A549 treated with Hydrocortisone at 1 μM for 4 hours (cell line): ENCODE measurements at places on chromosomes 11 and 22. TPM values are rescaled to one million over a fixed set of nuclear protein-coding genes. Genes with fewer than 3 reads are reported as not detected.

The MUC2 gene
- 0.08 to 0.38 TPM (median 0.22 TPM) in 5 replicates for total RNA-seq

The KCNJ1 gene
- total RNA-seq, result 0.03 TPM in 1 of 5 replicates, not detected in the others

The ALDH3B2 gene
- total RNA-seq, result 0.03 TPM in 1 of 5 replicates, not detected in the others

The EMID1 gene
- total RNA-seq, result 0.15 to 0.61 TPM (median 0.48 TPM) in 5 replicates

The LDHAL6A gene
- total RNA-seq, result not detected in 5 replicates

The TYR gene
- not detected in 5 replicates for total RNA-seq

The APOBEC3G gene
- total RNA-seq, result 0.13 TPM in 1 of 5 replicates, not detected in the others

The HPS5 gene
- 12.4 to 18.0 TPM (median 14.4 TPM) in 5 replicates for total RNA-seq

The BATF2 gene
- total RNA-seq, result 0.54 to 0.70 TPM (median 0.61 TPM) in 5 replicates

The ASCL2 gene
- not detected in 5 replicates for total RNA-seq

The HBB gene
- not detected in 5 replicates for total RNA-seq

The HTR3B gene
- total RNA-seq, result not detected in 5 replicates

The MRGPRE gene
- 0.08 to 0.22 TPM (median 0.18 TPM) in 4 of 5 replicates, not detected in the other for total RNA-seq

The B3GAT1 gene
- total RNA-seq, result 0.02 to 0.07 TPM in 2 of 5 replicates, not detected in the others

The PHETA2 gene
- not detected in 5 replicates for total RNA-seq

The MUC6 gene
- total RNA-seq, result not detected in 5 replicates

The ASPHD2 gene
- total RNA-seq, result 1.0 to 1.6 TPM (median 1.2 TPM) in 5 replicates

The AP1B1 gene
- total RNA-seq, result 24.6 to 27.6 TPM (median 26.2 TPM) in 5 replicates

The GUCY1A2 gene
- 0.02 to 0.05 TPM (median 0.02 TPM) in 5 replicates for total RNA-seq

The NCR3LG1 gene
- total RNA-seq, result 1.7 to 3.7 TPM (median 2.2 TPM) in 5 replicates

The KCNJ5 gene
- 0.01 to 0.03 TPM (median 0.02 TPM) in 3 of 5 replicates, not detected in the others for total RNA-seq

The GAS2 gene
- 0.35 to 1.2 TPM (median 0.93 TPM) in 5 replicates for total RNA-seq

The RPS6KB2 gene
- total RNA-seq, result 47.0 to 52.0 TPM (median 47.7 TPM) in 5 replicates

The ANKRD42 gene
- 6.9 to 9.2 TPM (median 7.6 TPM) in 5 replicates for total RNA-seq

The SCN2B gene
- not detected in 5 replicates for total RNA-seq

The LRRC56 gene
- 0.71 to 0.86 TPM (median 0.81 TPM) in 5 replicates for total RNA-seq

The NPAS4 gene
- 0.03 to 0.06 TPM in 2 of 5 replicates, not detected in the others for total RNA-seq

The OTUB1 gene
- 109 to 136 TPM (median 127 TPM) in 5 replicates for total RNA-seq

The PMM1 gene
- total RNA-seq, result 28.1 to 32.4 TPM (median 31.1 TPM) in 5 replicates

The IL17REL gene
- total RNA-seq, result 0.05 to 0.06 TPM in 2 of 5 replicates, not detected in the others

The SLC37A2 gene
- total RNA-seq, result 0.10 to 0.21 TPM (median 0.15 TPM) in 5 replicates

The TMPRSS6 gene
- 0.05 to 0.17 TPM in 2 of 5 replicates, not detected in the others for total RNA-seq

The SYT13 gene
- total RNA-seq, result 5.5 to 7.7 TPM (median 6.5 TPM) in 5 replicates

The PATZ1 gene
- 20.1 to 22.5 TPM (median 21.6 TPM) in 5 replicates for total RNA-seq

The KCNK4 gene
- total RNA-seq, result 0.07 to 0.10 TPM in 2 of 5 replicates, not detected in the others

The DLG2 gene
- 0.14 to 0.23 TPM (median 0.20 TPM) in 5 replicates for total RNA-seq

The SCGB1D2 gene
- 0.28 TPM in 1 of 5 replicates, not detected in the others for total RNA-seq

The NUDT8 gene
- 6.7 to 15.0 TPM (median 12.2 TPM) in 5 replicates for total RNA-seq

The MAPK11 gene
- 5.9 to 7.3 TPM (median 6.9 TPM) in 5 replicates for total RNA-seq

The HOATZ gene
- total RNA-seq, result not detected in 5 replicates

The GRIK4 gene
- 0.01 to 0.06 TPM in 2 of 5 replicates, not detected in the others for total RNA-seq

The TMEM126A gene
- 51.4 to 62.1 TPM (median 58.2 TPM) in 5 replicates for total RNA-seq

The TSPAN18 gene
- total RNA-seq, result 2.6 to 3.6 TPM (median 3.5 TPM) in 5 replicates

The CCDC88B gene
- total RNA-seq, result 7.6 to 10.2 TPM (median 9.8 TPM) in 5 replicates

The SHISAL1 gene
- 2.8 to 4.2 TPM (median 3.0 TPM) in 5 replicates for total RNA-seq

The TPH1 gene
- 0.03 to 0.15 TPM (median 0.05 TPM) in 4 of 5 replicates, not detected in the other for total RNA-seq

The C22orf31 gene
- total RNA-seq, result not detected in 5 replicates

The GUCD1 gene
- total RNA-seq, result 45.9 to 55.0 TPM (median 47.7 TPM) in 5 replicates

The HSPB2 gene
- not detected in 5 replicates for total RNA-seq

The TMPRSS13 gene
- 0.02 TPM in 2 of 5 replicates, not detected in the others for total RNA-seq

The CHADL gene
- total RNA-seq, result not detected in 5 replicates

The OR8A1 gene
- not detected in 5 replicates for total RNA-seq

The ACRV1 gene
- 0.08 TPM in 1 of 5 replicates, not detected in the others for total RNA-seq

The OR5AS1 gene
- not detected in 5 replicates for total RNA-seq
